ENCODE measurements at places on chromosomes 12 and 14.

DNA sequence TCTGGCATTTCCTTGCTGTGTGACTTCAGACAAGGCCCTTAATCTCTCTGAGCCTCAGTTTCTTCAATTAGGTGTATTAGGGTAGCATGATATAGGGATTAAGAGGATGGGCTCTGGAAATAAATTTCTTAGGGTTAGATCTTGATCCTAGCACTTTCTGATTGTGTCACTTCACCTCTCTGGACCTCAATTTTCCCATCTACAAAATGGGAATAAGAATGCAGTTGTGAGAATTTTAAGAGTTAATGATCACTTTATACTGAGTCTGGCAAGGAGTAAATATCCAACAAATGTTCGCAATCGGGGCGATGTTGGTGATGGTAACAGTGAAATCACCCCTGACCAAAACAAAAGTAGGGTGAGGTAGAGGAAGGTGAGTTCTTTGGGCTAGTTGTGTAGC, 4.0 kb downstream of the RPH3A start:
- ATAC-seq: no peak

- no peak for ATAC-seq
Measured at GRCh38 chr12:126952096-126953007, 1314.6 kb upstream of the TMEM132C start.

DNA sequence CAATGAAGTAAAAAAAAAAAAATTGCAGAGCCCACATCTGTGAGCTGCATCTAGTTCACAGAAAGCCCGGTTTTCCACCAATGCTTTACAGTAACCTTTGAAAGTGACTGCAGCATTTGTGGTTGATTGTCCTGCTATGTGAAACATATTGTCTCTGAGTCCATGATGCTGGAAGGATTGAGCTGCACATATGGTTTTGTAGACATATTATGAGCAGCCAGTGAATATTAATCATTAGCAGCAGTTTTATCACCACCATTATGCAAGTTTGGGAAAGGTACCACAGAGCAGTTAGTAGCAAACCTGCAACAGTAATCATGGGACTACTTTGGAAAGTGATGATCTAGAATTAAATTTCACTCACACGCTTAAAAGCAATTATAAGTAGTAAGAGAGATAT, 151.5 kb upstream of the PRICKLE1 start:
- no peak for ATAC-seq

DNA sequence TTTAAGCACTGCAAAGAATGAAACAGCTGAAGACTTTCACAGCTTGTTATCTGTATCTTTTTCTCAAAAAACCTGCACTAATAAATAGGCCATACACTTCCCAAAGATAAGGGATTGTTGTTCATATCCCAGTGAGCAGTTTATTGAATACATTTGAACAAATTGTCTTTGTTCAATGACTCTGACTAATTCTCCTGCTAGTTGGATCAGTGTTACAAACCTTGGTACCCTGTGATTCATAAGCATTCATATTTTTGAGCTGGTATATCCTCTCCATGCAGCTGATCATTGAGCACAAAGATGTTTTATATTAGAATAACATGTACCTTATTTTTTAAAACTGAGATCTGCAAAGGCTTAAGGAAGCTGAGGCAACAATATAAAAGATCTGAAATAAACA, 58.9 kb upstream of the FSCB start:
- ATAC-seq: no peak

DNA sequence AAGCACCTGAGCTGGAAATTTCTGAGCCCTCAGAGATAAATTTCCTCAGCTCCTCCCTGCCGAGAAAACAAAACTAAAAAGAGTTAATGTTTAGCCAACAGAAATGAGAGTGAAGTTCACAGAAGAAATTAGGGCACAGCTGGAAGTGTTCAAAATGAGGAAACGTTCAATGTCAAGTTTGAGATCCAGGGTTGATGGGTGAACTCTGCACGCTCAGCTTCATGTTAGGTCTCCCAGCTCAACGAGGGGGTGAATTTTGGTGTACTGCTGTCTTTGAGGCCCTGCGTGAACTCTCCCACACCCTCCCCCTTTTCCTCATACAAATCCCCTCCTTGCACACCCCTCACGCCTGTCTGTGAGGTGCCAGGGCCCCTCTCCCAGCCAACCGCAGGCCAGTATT, 13.3 kb upstream of the OAS3 start:
- ATAC-seq: no peak

- ATAC-seq: no peak
Measured at GRCh38 chr14:35346738-35347322, 54.6 kb downstream of the PSMA6 start.

Data from gastroesophageal sphincter (tissue), 4 donors.